ENCODE measurements at places on chromosomes 7 and 10.
A peak's percentile ranks its signal among the peaks of the same experiment; 100 is the strongest.

DNA sequence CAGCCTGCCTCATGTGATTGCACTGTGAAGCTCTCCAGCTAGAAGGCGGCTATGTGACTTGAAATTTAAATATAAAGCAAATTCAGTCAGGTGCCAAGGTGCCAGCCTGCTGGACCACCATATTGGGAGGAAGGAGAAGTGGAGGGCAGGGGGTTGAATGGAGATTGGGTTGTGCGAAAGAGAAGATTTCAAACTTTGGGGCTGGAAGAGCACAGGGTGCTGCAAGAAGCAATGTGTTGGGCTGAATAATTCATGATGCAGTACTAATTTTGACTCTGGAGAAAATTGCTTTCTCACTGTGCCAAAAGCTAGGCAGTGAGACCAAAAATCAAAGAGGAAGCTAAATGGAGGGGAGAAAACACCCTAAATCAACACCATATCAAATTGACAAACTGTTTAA lies 335.3 kb downstream of the NRG3 start:
- DNase-seq, result no peak

DNA sequence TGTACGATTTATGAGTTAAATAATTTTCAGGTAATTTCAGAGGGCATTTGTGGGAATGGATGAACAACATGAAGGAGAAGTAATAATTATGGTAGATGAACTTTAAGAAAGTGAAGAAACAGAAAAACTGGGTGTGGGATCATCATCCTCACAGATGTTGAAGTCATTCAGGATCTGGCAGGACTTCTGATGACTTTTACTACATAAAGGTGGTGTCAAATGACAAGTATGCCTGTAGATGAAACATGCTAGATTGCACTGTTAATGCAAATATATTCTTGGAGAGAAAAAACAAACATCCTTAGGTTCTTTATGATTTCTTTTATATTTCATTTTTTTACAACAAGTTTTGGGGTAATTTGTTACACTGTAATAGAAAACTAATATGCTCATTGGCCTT lies 230.2 kb downstream of the PCLO start:
- no peak for DNase-seq

DNA sequence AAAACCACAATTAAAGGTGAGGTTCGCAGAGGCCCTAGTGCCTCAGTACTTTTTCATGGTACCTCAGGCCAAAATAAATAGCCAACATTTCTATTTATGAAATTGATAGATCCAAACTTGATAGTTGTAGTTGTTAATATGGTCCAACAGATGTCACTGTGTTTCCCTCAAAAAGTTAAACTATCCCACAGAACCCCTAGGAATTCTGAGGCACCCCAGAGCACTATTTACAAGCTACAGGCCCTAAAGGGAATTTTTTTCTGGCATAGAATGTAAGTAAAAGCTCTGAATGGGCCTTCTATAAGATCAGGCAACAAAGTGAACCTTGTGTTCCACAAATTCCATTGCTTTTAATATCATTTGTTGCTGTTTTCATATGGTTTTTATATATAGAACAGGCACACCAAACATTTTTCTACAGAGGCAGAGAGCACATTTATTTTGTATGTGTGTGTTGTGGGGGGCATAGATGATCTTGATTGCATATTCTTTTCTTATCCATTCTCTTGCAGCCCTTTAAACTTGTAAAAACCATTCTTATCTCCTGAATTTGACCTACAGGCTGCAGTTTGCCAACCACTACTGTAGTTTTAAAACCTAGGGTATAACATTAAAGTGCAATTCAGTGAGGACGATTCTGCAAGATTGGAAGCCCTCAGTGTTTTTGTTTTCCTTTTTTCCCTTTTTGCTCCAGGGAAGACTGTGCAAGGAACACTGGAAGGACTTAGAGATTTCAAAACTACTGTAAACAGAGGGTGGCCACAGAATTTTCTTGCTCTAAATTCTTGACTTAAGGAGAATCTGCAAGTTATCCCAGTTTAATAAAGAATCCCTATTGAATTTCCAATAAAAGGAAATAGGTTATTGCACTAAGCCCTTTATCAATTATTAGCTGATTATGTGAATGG lies 3.5 kb upstream of the ARL4A start:
- DNase-seq, result no peak

GRCh38 chr7:46071601-46072000 lies 150.5 kb upstream of the IGFBP3 start:
- no peak for DNase-seq

- DNase-seq, result peak; percentile 88
Observed at GRCh38 chr10:131997366-131998049, 15.8 kb upstream of the BNIP3 start.

DNA sequence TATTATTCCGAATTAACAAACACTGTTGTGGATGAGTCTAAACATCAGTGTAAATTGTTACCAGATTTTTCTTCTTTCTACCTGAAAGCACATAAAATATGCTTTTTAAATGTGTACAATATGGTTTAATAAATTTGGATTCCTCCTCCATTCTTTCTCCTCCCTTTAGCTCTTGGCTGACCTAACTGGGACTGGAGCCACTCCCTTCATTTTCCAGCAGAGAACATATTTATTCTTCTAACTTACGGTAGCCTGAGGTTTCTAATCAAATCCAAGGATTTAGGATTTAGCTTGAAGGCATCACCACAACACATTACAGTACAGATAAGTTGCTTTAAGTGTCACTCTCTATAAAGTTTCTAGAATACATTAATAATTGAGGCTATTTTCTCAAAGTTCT lies 88.2 kb upstream of the SEMA3C start:
- no peak for DNase-seq

- no peak for DNase-seq
Observed at GRCh38 chr7:28587211-28587610, 174.9 kb downstream of the CREB5 start.

GRCh38 chr7:13604178-13604577 lies 385.3 kb downstream of the ETV1 start:
- DNase-seq, result no peak

DNA sequence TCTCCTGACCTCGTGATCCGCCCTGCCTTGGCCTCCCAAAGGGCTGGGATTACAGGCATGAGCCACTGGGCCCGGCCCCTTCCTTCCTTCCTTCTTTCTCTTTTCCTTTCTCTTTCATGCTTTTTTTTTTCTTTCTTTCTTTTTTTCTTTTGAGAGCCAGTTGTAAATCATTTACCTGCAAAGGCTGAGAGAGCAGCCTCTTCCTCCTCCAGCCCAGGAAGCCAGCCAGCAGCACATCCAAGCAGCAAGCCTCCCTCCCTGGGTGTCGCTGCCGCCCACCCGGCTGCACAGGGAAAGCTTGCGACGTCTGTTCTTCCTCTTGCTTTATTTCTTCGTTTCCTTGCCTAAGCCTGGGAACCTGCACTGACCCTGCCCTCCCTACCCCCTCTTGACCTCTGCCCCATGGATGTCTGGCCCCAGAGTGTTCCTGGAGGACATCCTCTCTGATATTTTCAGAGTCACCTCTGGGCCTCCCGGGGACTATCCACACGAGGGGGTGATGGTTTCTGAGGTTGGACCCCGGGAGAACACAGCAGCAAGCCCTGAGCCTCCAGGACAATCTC lies 62.8 kb upstream of the MYL10 start:
- DNase-seq, result peak; percentile 33

GRCh38 chr10:120517196-120517595 lies 60.2 kb downstream of the PLPP4 start:
- DNase-seq, result no peak

DNA sequence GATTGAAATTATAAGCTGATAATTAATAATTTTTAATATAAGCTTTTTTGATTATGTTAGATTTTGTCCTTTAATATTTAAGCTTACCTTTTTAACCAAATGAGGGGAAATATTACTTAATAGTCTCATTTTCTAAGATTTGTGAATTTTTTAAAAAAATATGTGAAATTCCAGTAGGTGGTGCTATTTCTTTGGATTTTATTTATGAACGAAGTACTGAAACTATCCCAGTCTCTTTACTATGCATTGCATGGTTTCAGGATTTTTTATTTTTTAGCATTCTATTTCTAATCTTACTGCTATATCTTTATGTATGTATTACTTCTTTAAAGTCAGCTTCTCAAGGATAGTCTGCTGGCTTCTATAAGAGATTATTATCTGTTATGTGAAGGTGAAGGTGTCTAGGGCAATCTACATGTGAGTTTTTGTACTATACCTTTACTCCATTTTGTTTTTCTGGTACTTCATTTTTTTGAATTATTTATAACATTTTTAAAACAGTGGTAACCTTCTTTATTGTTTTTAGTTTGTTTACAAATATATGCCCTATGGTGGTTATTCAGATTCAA lies 78.3 kb downstream of the ATRNL1 start:
- no peak for DNase-seq

- no peak for DNase-seq
Observed at GRCh38 chr7:98360221-98361130, 40.4 kb downstream of the BAIAP2L1 start.

DNA sequence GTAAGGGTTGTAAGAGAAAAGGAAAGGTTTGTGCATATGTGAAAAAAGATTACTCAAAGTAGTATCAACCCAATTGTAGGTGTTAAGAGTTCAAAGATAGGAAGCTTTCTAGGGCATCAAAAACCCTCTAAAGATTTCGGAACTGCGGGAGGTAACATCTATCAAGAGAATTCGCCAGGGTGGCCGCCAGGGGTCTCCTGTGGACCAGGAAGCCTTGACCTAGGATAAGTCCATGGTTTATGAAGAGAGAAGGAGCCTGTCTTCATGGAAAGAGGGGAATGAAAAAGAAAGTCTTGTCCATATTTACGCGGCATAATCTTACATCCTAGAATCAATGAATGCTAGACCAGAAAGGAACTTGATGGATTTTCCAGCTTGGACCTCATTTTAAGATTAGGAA lies 140.7 kb upstream of the CALCR start:
- peak; percentile 54 for DNase-seq

- peak; percentile 45 for DNase-seq
Observed at GRCh38 chr10:29757551-29758297, 123.0 kb upstream of the SVIL start.

GRCh38 chr7:158502068-158502750 lies 85.4 kb downstream of the PTPRN2 start:
- DNase-seq, result no peak

DNA sequence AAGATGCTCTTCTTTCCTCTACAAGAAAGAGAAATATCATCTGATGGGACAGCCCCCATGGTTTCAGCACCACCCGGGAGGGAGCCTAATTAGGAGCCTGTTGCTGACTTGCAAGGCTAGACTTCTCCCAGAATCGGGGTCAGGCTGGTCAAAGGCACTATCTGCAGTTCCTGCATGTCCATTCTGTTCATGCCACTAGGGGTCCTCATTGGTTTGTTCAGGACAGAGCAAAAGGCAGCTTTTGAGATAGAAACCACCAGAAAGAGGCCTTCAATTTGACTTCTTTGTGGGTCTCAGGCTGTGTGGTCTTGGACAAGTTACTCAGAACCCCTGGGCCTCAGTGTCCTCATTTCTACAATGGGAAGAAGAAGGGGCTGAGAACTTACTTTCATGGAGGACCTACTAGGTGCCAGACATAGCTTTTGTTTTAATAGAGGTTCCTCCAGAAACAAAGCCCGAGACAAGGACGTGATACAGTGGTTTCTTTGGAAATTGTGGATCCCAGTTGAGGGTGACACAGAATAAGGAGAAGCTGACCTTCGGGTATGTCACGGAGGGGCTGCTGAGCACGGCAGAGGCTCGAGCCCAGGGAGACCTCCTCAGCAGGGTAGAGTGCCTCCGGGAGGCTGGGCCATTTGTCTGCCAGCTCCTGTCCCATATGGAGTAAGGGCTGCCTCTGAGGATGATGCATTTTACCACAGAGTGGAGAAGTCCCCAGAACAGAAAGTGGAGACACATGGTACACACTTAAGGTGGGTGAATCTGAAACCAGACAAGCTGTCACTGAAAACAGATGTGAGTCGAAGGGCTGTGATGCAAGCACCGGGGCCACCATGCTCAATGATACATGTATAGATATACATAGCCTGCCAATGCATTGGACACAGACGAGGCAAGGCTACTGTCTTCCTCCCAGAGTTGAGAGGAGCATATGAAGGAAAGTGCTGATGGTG lies 33.1 kb upstream of the NEUROD6 start:
- DNase-seq, result peak; percentile 50

GRCh38 chr10:79103129-79103528 lies 34.4 kb downstream of the ZMIZ1 start:
- no peak for DNase-seq

GRCh38 chr10:95503001-95503400 lies 58.2 kb downstream of the SORBS1 start:
- no peak for DNase-seq

- no peak for DNase-seq
Observed at GRCh38 chr10:117710181-117710798, 167.7 kb downstream of the EMX2 start.

DNA sequence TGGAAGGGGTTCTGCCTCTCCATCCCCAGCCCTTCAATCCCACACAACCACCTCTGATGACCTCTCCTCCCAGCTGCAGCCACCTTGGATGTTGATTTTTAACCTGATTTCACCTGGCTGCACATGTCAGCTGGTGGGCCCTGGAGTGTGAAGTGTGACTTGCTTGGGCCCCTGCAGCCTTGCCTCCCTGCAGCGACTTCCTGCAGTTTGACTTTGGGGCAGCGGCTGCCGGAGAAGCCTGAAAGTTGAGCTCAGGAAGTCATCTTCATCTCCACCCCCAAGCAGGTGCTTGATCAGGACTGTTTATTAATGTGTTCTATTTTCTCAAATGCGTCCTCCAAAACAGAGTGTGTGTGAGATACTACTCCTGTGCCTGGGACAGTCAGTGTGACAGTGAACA lies 675.2 kb upstream of the GALNT17 start:
- no peak for DNase-seq

GRCh38 chr10:113045147-113046055 lies 95.4 kb downstream of the TCF7L2 start:
- no peak for DNase-seq

GRCh38 chr7:5320802-5321396 lies 38.2 kb downstream of the SLC29A4 start:
- DNase-seq, result no peak

DNA sequence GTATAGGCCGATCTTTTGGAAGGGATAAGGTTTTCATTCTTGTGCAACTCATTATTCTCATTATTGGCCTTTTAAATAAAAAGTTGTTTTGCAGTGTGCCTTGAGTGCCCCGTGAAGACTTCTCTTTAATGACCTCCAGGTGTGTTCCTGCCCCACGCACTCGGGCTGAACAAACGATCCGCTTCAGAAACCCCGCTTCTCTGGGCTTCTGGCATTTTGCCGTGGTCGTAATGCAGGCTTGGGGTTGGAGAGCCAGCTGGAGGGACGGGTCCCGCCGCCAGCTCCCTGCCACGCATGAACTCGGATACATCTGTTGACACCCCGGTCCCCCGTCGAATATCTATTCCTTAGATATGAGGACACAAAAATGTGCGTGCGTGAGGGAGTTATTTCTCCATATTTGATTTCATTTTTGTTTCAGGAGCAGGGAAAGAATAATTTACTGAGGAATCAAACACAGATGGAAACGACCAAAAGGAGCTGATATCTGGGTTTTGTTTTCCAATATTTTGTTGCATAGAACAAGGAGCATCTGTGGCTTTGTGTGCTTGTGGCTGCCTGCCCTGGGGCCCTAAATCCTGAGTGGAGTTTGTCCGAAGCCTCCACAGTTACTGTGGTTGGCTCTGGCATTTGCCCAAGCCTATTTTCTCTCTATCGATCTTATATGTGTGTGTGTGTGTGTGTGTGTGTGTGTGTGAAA lies 17.0 kb upstream of the TTYH3 start:
- DNase-seq, result peak; percentile 52

GRCh38 chr10:120386896-120387295 lies 70.1 kb upstream of the PLPP4 start:
- DNase-seq, result no peak

Measured in body of pancreas (tissue), 4 donors.